ENCODE measurements at places on chromosomes 3 and 15.

GRCh38 chr3:195877136-195877715, 31.1 kb downstream of the TNK2 start:
- no peak for DNase-seq

- no peak for DNase-seq
These were observed 368.6 kb upstream of the ROPN1 start for GRCh38 chr3:124360563-124360962.

- DNase-seq, result no peak
These were observed 185.9 kb upstream of the ANKRD28 start for GRCh38 chr3:15983693-15984092.

DNA sequence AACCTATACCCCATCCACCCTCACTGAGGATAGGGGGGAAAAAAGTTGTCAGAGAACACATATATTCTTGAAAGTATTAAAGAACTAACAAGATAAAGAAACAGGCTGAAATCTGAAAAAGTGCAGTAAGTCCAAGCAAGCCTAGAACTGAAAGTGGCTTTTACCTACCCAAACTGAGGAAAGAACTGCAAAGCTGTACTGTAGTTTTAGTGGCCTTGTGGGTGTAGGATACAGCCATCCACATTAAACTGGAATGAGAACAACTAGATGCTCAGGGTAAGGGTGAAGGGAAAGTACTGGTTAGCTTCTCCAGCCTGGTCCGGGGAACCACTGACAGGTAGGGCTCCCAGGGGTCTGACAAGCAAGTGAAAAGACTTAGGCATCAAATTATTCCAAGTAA, 10.1 kb downstream of the UBP1 start:
- no peak for DNase-seq

DNA sequence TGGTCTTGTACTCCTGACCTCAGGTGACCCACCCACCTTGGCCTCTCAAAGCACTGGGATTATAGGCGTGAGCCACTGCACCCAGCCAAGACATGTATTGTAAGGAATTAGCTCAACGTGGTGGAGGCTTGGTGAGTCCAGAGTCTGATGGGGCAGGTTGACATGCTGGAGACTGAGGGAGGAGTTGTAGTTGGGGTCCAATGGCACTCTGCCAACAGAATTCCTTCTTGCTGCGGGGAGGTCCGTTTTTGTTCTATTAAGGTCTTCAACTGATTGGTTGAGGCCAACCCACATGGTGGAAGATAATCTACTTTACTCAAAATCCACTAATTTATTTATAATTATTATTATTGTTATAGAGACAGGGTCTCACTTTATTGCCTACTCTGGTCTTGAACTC, 30.1 kb downstream of the PLA2G4D start:
- no peak for DNase-seq

GRCh38 chr3:129526121-129526900, 2.1 kb upstream of the RHO start:
- no peak for DNase-seq

DNA sequence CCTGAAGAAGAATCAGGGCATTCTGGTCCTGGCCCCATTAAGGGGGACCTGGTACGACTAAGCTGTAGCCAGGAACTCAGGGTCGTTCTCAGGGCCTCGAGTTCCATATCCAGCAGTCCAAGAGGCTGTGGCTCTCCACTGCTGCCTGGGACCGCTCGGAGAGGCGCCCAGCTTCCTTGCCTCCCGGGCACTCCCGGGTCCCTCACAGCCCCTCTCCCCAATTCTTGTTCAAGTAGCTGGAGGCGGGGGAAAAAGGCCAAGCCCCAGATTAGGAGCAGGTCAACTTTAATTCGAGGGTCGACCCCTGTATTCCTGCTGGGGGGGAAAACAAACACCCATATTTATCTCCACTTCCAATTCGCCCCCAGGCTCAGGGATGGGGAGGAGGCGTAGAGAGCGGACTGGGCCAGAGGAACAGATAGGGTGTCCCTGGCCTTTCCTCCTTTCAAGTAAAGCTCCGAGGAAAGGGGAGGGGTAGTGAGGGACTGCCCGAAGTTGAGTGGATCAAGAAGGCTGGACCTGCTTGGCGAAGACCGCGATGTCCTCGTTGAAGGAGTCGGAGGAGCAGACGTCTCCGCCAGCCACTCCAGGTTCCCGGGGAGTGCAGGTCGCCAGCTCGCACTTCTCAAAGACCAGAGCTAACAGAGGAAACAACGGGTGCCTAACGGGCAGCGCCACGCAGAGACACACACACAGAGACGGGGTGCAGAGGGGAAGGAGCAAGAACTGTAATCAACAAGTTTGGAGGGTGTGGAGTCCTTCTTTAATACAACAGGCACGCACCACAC, 4.4 kb downstream of the MEIS2 start:
- DNase-seq, result no peak

DNA sequence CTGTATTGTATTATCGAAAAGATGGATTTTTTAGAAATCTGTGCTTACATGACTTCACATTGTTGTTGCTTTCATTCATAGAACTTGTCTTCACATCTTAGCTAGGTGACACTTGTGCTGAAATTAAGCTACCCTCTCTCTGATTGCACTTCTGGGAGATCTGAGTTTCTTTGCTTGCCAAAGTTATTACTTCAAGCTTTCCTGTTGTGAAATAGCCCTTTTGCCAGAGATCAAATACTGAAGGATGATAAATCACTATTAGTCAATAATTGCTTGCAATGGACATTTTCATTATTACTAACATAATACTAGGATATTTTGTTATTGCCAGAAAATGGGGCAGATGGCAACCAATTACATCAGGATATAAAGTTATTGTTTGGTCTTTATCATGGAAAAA, 34.7 kb downstream of the PIK3CA start:
- DNase-seq, result no peak

GRCh38 chr3:51982352-51982837, 940 bp upstream of the ACY1 start:
- no peak for DNase-seq

- DNase-seq, result no peak
These were observed 87.0 kb downstream of the TP63 start for GRCh38 chr3:189718215-189718614.

- DNase-seq, result no peak
These were observed 38.2 kb upstream of the GOLGA8B start for GRCh38 chr15:34621675-34622074.

DNA sequence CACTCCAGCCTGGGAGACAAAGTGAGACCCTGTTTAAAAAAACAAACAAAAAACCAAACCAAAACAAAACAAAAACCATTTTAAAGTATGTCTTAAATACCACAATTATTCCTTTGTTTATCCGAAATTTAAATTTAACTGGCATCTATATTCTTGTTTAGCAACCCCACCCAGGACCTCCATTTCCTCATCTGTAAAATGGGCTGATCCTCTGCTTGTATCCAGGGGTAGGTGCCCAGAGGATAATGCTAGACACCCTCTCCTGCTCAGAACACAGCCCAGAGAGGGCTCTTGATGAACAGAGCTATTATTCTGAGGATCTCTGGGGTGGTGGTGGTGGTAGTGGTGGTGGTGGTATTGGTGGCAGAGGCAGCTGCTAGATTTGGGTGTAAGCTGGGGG, 9.8 kb downstream of the SH2D7 start:
- no peak for DNase-seq

DNA sequence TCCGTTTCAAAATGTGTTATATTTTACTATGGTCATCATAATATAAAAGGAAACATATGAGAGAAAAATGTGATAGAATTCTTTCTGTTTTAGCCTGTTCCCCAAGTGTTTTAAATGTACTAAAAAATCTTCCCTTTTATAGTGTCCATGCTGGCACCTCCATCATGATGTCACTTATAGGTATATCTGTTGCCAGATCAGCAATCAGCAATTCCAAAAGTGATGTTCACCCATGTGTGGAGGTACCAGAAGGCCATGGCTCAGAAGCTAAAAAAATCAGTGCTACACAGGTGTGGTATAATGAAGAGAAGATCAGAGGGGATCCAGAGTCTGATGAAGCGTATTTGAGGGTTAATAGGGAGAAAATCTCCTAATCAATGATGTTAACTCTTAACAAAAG, 1.1 kb upstream of the GPR15 start:
- DNase-seq, result no peak

- DNase-seq, result peak; percentile 78
These were observed 332.1 kb downstream of the ARRDC4 start for GRCh38 chr15:98292442-98293240.

- DNase-seq, result no peak
These were observed 28.1 kb downstream of the HLTF start for GRCh38 chr3:149058198-149058597.

DNA sequence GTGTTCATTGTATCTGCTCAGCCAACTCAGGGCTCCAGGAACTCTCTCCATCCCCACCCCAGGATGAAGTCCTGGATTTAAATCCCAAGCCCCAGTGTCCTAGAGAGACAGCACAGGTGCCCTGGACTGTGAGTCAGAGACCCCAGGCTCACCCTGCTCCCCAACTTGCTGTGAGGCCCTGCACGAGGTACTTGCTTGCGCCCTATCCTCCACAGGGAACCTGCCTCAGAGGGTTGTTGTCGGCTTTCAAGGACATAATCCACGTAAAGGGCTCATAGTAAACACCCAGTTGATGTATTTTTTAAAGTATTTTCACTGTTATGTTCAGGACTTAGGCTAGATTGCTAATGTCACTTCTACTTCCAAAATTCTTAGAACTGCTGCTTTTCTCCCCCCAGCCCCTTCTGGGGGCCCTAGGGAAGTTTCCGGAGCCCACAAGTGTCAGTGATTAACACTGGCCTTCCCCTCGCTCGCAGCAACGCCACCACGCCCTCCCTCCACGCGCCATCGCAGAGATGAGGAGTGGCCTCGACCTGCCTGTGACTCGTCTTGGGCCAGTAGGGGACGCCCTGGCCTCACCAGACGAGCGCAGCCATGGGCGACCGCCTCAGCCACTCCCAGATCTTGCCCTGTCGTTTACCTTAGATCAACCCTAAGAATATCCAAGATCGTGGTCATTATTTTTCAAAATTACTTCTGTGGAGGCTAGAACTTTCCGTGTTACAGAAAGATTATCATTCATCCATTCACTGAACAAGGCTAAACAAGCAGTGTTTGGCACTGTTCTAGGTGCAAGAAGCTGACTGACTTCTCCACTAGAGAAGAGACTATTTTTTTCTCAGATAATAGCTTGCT, 6.0 kb upstream of the SRP14 start:
- peak; percentile 71 for DNase-seq

GRCh38 chr15:25182736-25183445, 228.1 kb downstream of the SNRPN start:
- no peak for DNase-seq

- no peak for DNase-seq
These were observed 427.7 kb downstream of the GABRG3 start for GRCh38 chr15:27398631-27399161.

GRCh38 chr3:156620901-156621300, 53.5 kb upstream of the TIPARP start:
- no peak for DNase-seq

DNA sequence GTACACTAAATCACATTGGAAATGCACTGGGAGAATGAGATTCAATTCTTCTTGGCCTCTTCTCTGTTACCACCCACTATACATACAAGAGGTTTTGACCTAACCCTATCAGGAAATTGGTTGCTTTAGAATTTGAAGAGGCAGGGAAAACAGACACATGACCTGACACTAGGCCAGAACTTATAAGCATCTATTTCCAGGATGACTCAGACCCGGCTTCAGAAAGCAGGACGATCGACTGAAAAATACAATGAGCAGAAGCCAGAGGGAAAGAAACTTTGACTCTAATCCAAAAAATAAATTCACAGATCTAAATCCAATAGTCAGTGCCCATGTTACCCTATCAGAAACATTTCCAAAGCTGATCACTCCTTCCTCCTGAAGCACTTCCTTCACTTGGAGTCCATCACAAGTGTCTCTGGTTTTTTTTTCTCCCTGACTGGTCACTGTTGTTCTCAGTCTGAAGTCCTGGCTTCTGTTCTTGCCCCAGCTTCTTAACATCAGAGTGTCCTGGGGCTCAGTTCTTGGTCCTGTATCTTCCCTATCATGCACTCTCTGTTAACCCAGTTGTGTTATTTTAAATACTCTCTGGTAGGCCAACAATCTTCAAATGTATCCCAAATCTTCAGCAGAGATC, 133.6 kb downstream of the P2RY1 start:
- DNase-seq, result no peak

- DNase-seq, result no peak
These were observed 163.2 kb downstream of the PDZRN3 start for GRCh38 chr3:73461547-73461946.

- DNase-seq, result no peak
These were observed 56.1 kb upstream of the WNT5A start for GRCh38 chr3:55543181-55543614.

DNA sequence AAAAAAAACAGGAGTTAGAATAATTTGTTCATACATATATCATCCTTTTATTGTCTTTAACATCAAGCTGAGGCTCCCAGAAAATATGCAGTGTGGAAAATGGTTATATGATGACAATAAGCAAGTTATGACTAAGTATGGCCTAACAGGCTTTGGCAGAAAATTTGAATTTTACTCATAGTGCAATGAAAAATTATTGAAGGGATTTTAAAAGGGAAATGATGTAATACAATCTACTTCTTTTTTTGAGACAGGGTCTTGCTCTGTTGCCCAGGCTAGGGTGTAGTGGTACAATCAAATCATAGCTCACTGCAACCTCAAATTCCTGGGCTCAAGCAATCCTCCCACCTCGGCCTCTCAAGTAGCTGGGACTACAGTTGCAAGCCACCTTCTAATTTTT, 78.7 kb downstream of the FAIM start:
- no peak for DNase-seq

DNA sequence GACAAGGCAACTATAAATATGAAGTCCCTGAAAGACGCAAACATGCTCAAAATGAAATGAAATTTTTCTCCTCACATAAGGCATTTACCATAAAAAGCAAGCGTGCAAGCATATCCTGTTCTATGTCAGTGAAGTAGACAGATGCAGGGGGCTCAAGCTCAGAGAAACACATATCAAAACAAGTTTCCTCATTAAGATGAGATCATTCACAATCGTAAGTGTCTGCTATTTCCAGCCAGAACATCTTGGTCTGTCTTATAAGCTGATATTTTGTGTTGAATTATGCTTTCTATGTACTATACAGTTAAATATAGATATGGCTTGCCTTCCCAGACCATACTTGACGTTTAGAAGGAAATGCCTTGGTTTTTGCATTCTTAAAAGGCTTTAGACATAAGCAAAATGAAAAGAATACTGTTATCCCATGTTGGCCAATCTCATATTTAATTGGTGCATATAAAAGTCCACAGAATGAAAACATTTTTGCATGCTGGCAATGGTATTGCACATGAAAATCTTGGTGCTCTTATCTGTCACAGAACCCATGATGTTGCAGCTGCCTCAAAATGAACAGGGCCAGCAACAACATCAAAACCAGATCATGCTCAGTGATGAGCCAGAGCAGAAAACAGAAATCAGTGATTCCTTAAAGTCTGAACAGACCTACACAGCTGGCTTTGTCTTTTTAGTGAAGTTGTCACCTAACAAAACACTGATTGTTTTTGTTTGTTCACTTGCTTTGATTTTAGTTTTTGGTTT, 65.4 kb downstream of the SIDT1 start:
- no peak for DNase-seq

DNA sequence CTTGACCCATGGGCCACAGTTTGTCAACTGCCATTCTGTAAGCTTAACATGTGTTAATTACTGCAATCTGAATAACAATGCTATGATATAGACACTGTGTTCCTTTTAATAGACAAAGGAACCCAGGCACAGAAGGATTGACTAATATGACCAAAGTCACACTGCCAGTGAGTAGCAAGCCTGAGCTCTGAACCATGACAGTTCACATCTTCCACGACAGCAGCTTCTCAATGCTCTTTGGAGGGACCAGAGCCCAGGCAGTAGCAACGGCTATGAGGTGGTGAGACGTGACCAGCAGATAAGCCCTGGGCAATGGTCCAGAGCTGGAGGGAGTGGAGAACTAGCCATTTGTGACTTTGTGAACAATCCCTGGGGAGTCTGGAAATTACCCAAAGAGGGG, 19.4 kb downstream of the CA12 start:
- DNase-seq, result no peak

Data from progenitor cell of endocrine pancreas (in vitro differentiated cells).